ENCODE measurements at places on chromosomes 11 and 22.

DNA sequence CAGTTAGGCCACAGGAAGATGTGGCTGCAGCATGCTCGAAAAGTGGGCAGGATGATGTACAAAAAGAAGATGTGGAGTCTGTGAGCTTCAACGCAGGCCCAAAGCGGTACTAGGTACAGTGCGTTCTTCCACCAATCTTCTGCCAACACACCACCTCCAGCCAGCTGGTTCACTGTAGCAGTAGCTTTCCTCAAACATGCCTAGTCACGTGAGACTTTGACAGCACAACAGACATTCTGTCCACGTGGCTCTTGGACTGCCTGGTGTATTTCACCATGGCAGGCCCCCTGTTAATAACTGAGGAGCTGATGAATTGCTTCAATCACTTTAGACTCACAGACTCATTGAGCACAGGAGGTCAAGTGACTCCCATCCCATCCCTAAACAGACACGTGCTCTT is 14.1 kb downstream of the SYN3 start:
- DNase-seq: no peak

GRCh38 chr11:35009191-35009943 is 92.9 kb downstream of the PDHX start:
- DNase-seq: no peak

DNA sequence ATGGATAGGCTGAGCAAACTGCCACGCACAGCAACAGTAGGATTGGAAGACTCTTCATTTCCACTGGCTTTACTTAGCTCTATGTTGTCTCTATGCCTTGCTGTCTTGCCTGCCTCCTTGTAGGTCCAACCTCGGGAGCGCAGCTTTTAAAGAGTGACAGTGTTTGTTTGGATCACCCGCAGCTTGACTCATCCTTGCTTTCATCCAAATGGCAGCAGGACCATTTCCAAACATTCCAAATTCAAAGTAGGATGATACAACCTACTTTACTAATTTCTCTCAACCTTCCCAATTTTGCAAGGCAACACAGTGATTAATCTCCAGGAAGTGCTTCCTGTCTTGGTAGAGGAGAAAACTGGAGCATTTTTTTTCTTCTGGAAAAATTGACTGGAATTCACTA is at the start of gene MMP3:
MMP3 (minus strand) TSS at position 121 of the 400 bp plus-strand sequence; CDS start at position 58, 63 bp downstream.
- no peak for DNase-seq

- DNase-seq: peak; percentile 59
Observed at GRCh38 chr22:39623603-39624500, 53.3 kb downstream of the CACNA1I start.

DNA sequence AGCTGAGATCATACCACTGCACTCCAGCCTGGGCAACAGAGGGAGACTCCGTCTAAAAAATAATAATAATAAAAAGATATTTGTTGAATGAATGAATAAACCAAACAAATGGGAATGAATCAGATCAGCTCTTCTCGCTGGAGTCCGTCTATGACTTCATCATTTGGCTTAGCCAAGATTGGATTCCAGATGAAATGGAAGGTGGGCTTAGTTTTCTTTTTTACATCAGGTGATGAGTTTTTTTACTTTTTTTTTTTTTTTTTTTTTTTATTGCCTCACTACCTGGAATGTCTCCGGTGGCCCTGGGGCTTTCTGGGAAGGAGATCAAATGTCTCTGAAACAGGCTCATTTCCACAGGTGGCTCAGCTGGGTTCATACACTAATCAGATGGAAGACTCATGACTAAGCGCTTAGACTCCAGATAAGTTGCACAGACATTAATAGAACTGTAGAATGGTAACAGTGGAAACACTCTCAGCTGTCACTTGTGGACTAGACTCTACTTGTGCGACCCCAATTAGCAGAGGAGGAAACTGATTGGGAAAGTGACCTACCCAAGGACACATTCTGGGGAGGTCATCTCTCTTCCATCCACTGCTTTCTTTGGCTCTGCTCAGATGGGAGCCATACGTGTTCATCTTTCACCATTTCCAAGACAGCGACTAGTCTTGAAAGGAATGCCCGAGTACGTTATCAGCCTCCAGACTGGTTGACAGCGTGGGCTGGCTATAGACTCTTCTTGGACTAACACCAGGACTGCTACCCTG is 20.5 kb upstream of the RBFOX2 start:
- DNase-seq: no peak

DNA sequence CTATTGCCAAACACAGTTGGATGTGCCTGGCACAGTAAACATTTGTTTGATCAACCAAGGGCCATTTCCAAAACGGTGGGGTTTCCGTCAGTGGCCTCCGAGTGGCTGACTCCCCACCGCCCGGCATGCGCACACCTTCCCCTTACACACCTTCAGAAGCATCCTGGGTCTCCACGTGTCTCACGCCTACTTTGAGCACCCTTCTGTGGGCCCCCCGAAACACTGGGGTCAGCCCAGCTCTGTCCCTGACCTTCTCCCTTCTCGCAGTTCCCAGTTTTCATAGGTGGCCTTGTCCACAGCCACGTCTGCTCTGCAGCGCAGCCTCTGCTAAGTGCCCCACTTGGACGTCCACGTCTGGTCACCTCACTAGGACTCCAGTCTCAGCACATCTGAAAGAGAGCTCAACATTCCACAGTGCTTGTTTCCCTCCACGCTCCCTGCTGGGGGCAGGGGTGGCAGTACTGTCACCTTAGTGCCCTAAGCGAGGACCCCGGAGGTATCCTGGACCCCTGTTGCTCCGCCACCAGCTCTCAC is 13.2 kb upstream of the SHANK2 start:
- no peak for DNase-seq

DNA sequence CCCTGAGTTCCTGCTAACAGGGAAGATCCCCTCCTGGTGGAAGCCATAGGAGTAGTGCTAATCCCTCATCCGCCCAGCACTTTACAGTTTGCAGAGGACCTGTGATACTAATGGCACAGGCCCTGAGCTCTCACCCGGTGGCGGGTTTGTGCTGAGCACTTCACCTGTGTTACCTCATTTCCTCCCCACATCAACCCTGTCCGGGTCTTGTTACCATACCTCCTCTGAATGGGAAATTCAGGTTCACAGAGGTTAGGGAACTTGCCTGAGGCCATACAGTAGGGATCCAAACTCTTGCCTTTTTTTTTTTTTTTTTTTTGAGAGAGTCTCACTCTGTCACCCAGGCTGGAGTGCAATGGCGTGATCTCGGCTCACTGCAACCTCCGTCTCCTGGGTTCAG is 25.2 kb downstream of the CAPN1 start:
- DNase-seq: no peak

- DNase-seq: no peak
Observed at GRCh38 chr11:133987171-133987570, 30.4 kb upstream of the IGSF9B start.

GRCh38 chr11:117286588-117286987 is 4.6 kb upstream of the BACE1-AS start:
- no peak for DNase-seq

DNA sequence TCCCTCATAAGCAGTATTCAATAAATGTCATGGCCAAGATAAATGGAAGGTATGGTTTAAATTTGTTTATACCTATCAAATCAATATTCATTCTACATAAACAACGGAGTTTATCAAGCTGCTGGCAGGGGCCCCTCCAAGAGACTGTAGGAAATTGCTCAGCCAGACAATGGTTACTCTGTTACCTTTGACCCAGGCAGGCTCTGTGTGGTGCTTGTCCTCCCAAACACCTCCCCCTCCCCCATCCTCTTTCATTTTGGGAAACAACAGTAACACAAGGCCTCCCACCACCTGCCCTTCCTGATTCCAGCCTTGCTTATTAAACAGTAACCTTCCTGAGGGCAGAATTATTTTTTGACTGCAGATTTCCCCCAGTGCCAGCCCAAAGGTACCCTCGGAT is 10.5 kb upstream of the ZBTB16 start:
- no peak for DNase-seq

All from H9 (cell line).